ENCODE measurements at places on chromosomes 6 and 20.

DNA sequence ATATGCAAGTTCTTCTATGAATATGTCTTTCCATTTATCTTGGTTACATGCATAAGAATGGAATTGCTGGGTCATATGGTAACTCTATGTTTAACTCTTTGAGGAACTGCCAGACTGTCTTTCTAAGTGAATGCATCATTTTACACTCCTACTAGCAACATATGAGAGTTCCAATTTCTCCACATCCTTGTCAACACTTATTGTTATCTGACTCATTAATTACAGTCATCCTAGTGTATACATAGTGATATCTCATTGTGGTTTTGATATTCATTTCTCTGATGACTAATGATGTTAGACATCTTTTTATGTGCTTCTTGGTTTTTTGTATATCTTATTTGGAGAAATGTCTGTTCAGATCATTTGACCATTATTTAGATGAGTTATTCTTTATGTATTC lies 96.7 kb upstream of the LAMP5 start:
- no peaks in the 10 kb centered on the region for H3K4me1 ChIP-seq
- no peak overlapping the region for H3K4me3 ChIP-seq
- H3K27me3 ChIP-seq: no peaks in the 10 kb centered on the region
- DNase-seq: no peak

DNA sequence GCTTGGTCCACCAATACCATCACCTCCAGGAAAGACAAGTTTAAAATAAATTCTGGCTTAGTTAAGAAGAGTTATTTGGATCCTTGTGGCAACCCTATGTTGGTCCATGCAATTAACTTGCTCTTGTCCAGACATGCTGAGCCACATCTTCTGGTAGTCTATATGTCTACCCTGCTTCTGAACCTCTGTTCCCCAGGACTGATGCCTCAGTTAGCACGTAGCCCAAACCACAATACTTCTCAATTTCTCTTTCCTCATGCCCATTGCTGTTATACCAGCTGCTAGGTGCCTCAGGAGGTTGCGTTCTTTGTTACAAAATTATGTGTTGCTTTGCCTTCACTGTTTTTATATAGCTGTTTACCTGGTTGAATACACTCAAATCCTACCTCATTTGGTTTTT lies 116.4 kb upstream of the KCNQ5 start:
- no peaks in the 10 kb centered on the region for H3K4me1 ChIP-seq
- H3K4me3 ChIP-seq: no peak overlapping the region
- no peaks in the 10 kb centered on the region for H3K27me3 ChIP-seq
- H3K36me3 ChIP-seq: no peaks in the 10 kb centered on the region

GRCh38 chr6:104170401-104170800 lies 689.3 kb downstream of the HACE1 start:
- H3K36me3 ChIP-seq: no peaks in the 10 kb centered on the region
- no peak for DNase-seq
- H3K4me3 ChIP-seq: no peak overlapping the region

- no peak overlapping the region for H3K27ac ChIP-seq
- no peak for DNase-seq
- H3K4me1 ChIP-seq: no peaks in the 10 kb centered on the region
- H3K4me3 ChIP-seq: no peak overlapping the region
- no peaks in the 10 kb centered on the region for H3K36me3 ChIP-seq
These were observed 32.7 kb upstream of the FAM83B start for GRCh38 chr6:54813892-54814291.

DNA sequence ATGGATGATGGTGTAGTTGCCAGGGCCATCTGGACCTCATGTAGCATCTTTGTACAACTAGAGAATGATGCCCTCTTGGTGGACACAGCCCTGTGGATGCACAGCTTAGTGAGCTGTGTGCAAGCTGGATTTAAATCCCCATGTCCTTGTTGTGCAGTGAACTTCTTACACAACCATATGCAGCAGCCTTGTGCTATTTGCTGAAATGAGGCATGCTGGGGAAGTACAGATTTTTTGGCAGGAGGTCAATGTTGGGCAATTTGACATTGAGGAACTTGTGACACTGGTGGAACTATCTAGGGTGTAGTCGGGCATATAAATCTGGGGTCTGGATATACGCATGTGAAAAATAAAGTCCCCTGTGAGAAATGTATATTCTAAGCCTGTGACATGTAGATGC lies 5.8 kb upstream of the CDC5L start:
- no peak overlapping the region for H3K27ac ChIP-seq
- no peak for DNase-seq
- H3K4me3 ChIP-seq: no peak overlapping the region
- H3K4me1 ChIP-seq: peaks cover 5% of the 10 kb centered on the region
- H3K36me3 ChIP-seq: no peaks in the 10 kb centered on the region

GRCh38 chr20:4087923-4088322 lies 72.6 kb upstream of the RNF24 start:
- no peaks in the 10 kb centered on the region for H3K27me3 ChIP-seq
- no peak overlapping the region for H3K27ac ChIP-seq
- H3K4me1 ChIP-seq: peaks cover 9% of the 10 kb centered on the region
- DNase-seq: no peak

DNA sequence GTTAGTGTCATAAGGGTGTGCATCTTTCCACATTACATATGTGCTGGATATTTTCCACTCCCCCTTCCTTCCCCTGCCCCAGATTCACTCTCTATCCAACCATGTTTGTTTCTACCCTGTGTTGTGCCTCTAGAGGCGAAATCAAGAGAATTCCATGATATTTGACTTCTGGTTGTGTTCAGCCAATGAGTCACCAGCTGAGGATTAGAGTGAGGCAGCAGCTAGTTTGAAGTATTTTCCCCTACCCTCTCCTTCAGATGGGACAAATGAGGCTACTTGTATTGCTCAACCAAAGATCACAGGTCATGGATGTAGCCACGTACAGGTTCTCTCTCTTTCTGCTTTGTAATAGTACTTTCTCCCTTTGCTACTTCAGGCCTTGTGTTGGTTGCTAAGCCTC lies 24.5 kb upstream of the OR2J2 start:
- DNase-seq: no peak
- H3K27ac ChIP-seq: no peak overlapping the region
- no peak overlapping the region for H3K4me3 ChIP-seq
- H3K36me3 ChIP-seq: no peaks in the 10 kb centered on the region

GRCh38 chr20:36040571-36040970 lies 72.2 kb downstream of the CNBD2 start:
- no peaks in the 10 kb centered on the region for H3K4me1 ChIP-seq
- no peak overlapping the region for H3K4me3 ChIP-seq
- H3K27me3 ChIP-seq: no peaks in the 10 kb centered on the region
- no peaks in the 10 kb centered on the region for H3K36me3 ChIP-seq
- DNase-seq: no peak

GRCh38 chr6:30882759-30883684 lies 1.3 kb upstream of the DDR1 start:
- H3K4me3 ChIP-seq: peak overlapping the region; percentile 61
- H3K4me1 ChIP-seq: peaks cover 67% of the 10 kb centered on the region
- no peaks in the 10 kb centered on the region for H3K36me3 ChIP-seq
- H3K27me3 ChIP-seq: no peaks in the 10 kb centered on the region
- H3K27ac ChIP-seq: peak overlapping the region; percentile 95

GRCh38 chr6:131999545-132000146 lies 48.5 kb upstream of the CCN2 start:
- no peak overlapping the region for H3K27ac ChIP-seq
- H3K36me3 ChIP-seq: no peaks in the 10 kb centered on the region
- DNase-seq: no peak
- no peaks in the 10 kb centered on the region for H3K27me3 ChIP-seq
- no peaks in the 10 kb centered on the region for H3K4me1 ChIP-seq
- no peak overlapping the region for H3K4me3 ChIP-seq

- H3K4me3 ChIP-seq: peak overlapping the region; percentile 9
- H3K4me1 ChIP-seq: peaks cover 46% of the 10 kb centered on the region
- H3K27ac ChIP-seq: peak overlapping the region; percentile 75
- DNase-seq: no peak
These were observed 122.8 kb upstream of the COL21A1 start for GRCh38 chr6:56370127-56370540.

- H3K4me1 ChIP-seq: peaks cover 34% of the 10 kb centered on the region
- H3K36me3 ChIP-seq: no peaks in the 10 kb centered on the region
- no peak for DNase-seq
- no peak overlapping the region for H3K4me3 ChIP-seq
These were observed 38.6 kb downstream of the CEBPB start for GRCh38 chr20:50229156-50229607.

DNA sequence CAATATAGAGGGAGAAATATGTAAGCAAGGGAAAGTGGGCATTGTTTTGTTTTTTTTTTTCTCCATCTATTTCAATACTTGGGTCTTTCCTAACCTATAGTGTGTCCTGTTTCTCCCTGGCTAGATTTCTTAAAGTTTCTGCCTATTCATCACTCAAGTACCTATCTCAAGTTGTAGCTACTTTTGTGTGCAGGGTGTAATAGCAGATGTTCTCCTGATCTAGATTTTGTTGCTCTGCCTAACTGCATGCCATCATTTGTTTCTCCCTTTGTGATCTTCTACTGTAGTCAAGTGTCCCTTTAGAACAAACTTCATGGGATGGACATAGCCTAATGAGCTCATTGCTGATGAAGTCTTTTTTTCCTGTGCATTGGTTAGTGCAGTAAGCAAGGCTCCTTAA lies 45.8 kb downstream of the TOP1 start:
- H3K36me3 ChIP-seq: no peaks in the 10 kb centered on the region
- no peak overlapping the region for H3K27ac ChIP-seq
- no peaks in the 10 kb centered on the region for H3K27me3 ChIP-seq
- H3K4me1 ChIP-seq: peaks cover 74% of the 10 kb centered on the region

- no peak overlapping the region for H3K4me3 ChIP-seq
- H3K4me1 ChIP-seq: peaks cover 27% of the 10 kb centered on the region
- H3K27ac ChIP-seq: no peak overlapping the region
- H3K27me3 ChIP-seq: no peaks in the 10 kb centered on the region
- H3K36me3 ChIP-seq: no peaks in the 10 kb centered on the region
- no peak for DNase-seq
These were observed 345.3 kb downstream of the CDKAL1 start for GRCh38 chr6:20879526-20879925.

GRCh38 chr20:44747166-44748004 lies 1.7 kb downstream of the KCNK15 start:
- DNase-seq: no peak
- H3K36me3 ChIP-seq: no peaks in the 10 kb centered on the region
- H3K4me1 ChIP-seq: peaks cover 27% of the 10 kb centered on the region
- H3K4me3 ChIP-seq: no peak overlapping the region

GRCh38 chr6:150298030-150298380 lies 70.8 kb upstream of the IYD start:
- no peaks in the 10 kb centered on the region for H3K36me3 ChIP-seq
- no peaks in the 10 kb centered on the region for H3K4me1 ChIP-seq
- no peak overlapping the region for H3K4me3 ChIP-seq
- DNase-seq: no peak

- H3K4me1 ChIP-seq: no peaks in the 10 kb centered on the region
- H3K27ac ChIP-seq: no peak overlapping the region
- H3K27me3 ChIP-seq: no peaks in the 10 kb centered on the region
- no peaks in the 10 kb centered on the region for H3K36me3 ChIP-seq
- H3K4me3 ChIP-seq: no peak overlapping the region
- no peak for DNase-seq
These were observed 152.4 kb upstream of the MAN1A1 start for GRCh38 chr6:119501798-119502483.

GRCh38 chr6:7769702-7770101 lies 43.8 kb downstream of the BMP6 start:
- no peaks in the 10 kb centered on the region for H3K4me1 ChIP-seq
- H3K4me3 ChIP-seq: no peak overlapping the region
- no peak for DNase-seq
- no peaks in the 10 kb centered on the region for H3K36me3 ChIP-seq
- no peaks in the 10 kb centered on the region for H3K27me3 ChIP-seq

DNA sequence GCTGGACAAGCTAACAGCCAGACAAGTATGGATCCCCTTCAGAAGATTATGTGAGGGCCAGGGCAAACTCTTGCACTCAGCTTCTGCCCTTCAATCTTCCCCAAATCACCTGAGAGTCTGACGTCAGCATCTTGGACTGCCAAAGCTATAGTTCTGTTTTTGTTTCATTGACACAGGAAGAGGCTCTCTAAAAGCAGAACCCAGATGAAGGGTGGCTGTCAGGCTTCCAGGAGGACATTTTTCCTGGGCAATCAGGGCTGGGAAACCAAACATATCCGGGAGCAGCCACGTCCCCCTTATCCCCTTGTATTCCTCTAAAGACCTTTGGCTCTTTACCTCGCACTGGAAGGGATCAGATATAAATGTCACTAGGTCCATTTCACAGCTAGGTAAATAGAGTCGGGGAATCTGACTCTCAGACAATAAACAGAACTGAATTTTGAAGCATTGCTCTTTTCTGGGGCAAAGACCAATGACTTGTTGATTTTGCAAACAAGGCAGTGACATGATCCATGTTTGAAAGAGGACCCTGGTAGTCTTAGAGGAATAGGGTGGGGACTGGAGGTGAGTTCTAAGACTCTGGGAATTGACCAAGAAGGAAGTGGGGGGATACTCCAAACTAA lies 13.3 kb downstream of the MAFB start:
- H3K4me3 ChIP-seq: no peak overlapping the region
- no peak overlapping the region for H3K27ac ChIP-seq

- no peak overlapping the region for H3K27ac ChIP-seq
- H3K36me3 ChIP-seq: no peaks in the 10 kb centered on the region
These were observed 744.3 kb upstream of the DEFB115 start for GRCh38 chr20:30513050-30513628.

- H3K36me3 ChIP-seq: no peaks in the 10 kb centered on the region
- H3K4me3 ChIP-seq: no peak overlapping the region
- no peak for DNase-seq
- H3K4me1 ChIP-seq: no peaks in the 10 kb centered on the region
These were observed 25.6 kb upstream of the SCP2D1 start for GRCh38 chr20:18788021-18788420.

GRCh38 chr6:168012431-168013249 lies 15.2 kb downstream of the KIF25 start:
- H3K27me3 ChIP-seq: no peaks in the 10 kb centered on the region
- no peaks in the 10 kb centered on the region for H3K4me1 ChIP-seq
- peak; percentile 58 for DNase-seq

GRCh38 chr6:45746046-45746445 lies 269.6 kb downstream of the CLIC5 start:
- no peak overlapping the region for H3K27ac ChIP-seq
- H3K27me3 ChIP-seq: no peaks in the 10 kb centered on the region
- no peaks in the 10 kb centered on the region for H3K36me3 ChIP-seq

DNA sequence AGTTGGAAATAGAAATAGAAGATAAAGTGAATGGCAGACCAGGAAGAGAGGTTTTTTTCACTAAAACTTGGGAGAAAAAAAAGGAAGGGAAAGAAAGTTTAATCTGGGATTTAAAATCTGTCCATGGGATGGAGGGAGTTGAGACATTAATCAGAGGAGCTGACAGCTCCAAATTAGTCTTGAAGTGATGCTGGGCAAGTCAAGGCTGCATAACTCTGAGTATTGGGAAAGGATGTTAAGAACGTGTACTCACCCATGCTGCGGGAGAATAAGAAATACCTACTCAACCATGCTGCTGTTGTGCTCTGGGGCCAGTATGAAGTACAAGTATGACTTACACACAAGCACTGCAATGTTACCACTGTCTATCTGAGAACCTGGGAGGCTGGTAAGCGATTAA lies 47.5 kb downstream of the SNRNP48 start:
- no peaks in the 10 kb centered on the region for H3K27me3 ChIP-seq
- no peak for DNase-seq

Data from vagina (tissue), 2 donors.